Spinal cord (tissue), 10 donors: ENCODE measurements at places on chromosomes 5 and 9.

DNA sequence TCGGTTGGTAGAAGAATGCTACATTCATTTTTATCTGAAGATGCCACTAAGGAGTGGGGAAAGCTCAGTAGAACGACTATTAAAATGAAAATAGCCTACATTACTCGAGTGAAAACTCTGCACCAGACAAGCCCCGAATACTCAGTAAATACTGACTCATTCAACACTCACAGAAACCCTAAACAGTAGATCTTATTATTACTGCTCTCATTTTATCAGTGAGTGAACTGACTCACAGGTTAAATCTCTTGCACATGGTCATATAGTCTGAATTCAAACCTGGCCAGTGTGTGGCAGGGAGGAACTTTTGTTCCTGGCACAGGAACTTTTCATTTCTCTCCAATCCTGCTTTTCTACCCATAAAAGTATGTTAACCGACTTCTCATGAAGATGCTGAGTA lies 9.6 kb upstream of the PAPPA start:
- DNase-seq: no peak

- DNase-seq: peak; percentile 74
These were observed 18.6 kb upstream of the SLC6A19 start for GRCh38 chr5:1182633-1183423.

DNA sequence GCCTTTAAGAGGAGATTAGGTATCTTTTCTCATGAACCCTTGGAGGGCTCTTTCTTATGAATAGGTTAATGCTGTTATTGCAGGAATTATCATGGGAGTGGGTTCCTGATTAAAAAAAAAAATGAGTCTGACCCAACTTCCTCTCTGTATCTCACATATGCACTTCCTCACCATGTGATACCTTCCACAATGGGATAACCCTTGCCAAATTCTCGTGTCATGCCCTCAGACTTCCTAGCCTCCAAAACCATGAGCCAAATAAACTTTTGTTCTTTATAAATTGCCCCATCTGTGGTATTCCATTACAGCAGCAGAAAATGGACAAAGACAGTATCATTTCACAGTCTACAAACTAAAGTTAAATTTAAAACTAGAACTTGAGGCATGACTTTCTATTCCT lies 1.0 kb downstream of the OR1B1 start:
- DNase-seq: no peak

GRCh38 chr5:135245521-135246499 lies 153.2 kb downstream of the MACROH2A1 start:
- DNase-seq: no peak

- DNase-seq: no peak
These were observed 35.1 kb upstream of the ADRB2 start for GRCh38 chr5:148791334-148791667.

- no peak for DNase-seq
These were observed 98.7 kb upstream of the SLC28A3 start for GRCh38 chr9:84439250-84439649.

DNA sequence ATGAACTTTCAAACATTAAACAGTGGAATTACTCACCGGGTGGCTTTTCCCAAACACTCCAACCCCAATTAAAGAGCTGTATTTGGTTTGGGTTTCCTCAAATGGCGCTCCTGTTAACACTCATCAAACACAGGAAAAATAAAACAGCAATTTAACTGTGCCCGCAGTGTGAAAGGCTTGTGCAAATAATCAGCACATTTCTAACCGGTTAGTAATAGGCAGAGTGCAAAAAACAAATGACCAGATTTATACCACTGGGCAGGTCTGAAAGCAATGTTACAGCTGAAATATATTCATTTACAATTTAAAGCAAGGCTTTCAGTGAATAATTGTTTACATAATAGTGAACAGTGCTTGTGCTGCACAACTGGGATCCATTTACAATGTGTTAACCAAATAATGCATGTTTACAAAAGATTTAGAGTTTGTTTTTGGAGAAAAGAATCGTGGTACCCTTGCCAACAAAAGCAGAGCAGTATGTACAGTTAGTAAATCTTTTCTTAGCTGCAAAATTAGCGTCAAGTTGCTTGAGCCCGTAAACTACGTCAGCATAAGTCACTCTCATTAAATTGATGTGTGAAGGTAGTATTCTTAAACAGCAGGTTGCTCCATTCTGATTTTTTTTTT lies 662.9 kb upstream of the ZNF608 start:
- DNase-seq: no peak

DNA sequence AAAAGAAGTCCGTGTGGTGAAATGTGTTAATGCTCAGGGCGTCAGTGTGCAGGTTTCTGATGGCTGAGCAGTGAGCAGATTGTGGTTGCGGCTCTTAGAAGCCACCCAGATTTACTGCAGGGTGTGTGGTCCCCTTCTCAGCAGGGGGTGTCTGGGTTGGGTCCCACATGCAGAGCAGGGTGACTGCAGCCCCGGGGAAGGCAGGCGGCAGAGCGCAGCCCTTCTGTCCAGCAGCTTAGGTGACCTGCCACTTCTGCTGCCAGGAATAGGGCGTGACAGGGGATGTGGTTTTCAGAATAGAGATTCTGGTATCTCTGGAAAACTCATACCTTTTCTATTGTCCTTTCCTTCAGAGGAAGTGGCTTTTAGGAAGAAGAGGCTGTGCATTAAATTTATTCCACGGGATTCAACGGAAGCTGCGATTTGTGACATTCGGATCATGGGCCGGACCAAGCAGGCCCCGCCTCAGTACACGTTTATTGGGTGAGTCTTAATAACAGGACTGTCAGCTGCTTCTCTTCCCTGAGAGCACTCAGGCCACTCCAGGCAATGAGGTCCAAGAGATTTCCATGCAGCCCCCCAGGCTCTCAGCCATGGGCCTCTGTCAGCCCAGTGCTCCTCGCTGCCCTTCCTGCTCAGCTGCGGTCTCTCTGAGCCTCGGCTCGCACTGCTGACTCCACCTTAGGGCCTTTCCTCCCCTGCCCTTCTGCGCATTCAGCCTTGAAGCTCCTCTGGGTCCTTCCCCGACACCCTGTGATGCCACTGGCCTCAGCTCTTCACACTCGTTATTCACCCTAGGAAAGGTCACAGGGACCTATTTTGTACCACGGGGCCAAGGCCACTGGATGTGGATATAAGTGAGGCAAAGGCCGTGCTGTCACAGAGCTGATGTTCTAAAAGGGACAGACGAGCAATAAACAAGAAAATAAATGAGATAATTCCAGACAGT lies 65.4 kb downstream of the MVB12B start:
- no peak for DNase-seq

DNA sequence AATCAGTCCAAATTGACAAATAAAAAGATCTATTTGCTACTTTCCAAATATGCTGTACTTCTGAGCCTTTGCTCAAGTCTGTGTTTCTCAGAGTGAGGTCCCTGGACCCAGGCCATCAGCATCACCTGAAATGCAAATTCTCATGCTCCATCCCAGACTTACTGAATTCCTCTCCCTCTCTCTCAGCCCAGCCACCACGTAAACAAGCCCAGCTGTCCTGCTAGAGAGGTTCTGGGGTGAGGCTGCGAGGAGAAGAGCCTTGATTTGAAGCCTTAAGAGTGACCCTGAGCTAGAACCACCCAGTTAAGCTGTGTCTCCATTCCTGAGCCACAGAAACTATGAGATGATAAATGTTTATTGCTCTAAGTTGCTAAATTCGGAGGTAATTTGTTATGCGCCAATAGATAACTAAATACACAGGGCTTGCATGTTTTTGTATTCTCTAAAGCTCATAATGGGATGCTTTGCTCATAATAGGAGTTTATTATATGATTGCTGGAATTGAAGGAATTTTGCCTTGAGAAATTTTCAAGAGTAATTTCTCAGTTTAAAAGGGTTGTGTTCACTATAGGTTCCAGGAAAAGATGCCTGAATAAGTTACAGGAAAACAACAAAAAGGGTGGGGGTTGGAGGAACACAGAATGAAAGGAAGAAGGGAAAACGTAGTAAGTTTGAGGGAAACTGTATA lies 98.9 kb upstream of the SPATA31D4 start:
- no peak for DNase-seq

DNA sequence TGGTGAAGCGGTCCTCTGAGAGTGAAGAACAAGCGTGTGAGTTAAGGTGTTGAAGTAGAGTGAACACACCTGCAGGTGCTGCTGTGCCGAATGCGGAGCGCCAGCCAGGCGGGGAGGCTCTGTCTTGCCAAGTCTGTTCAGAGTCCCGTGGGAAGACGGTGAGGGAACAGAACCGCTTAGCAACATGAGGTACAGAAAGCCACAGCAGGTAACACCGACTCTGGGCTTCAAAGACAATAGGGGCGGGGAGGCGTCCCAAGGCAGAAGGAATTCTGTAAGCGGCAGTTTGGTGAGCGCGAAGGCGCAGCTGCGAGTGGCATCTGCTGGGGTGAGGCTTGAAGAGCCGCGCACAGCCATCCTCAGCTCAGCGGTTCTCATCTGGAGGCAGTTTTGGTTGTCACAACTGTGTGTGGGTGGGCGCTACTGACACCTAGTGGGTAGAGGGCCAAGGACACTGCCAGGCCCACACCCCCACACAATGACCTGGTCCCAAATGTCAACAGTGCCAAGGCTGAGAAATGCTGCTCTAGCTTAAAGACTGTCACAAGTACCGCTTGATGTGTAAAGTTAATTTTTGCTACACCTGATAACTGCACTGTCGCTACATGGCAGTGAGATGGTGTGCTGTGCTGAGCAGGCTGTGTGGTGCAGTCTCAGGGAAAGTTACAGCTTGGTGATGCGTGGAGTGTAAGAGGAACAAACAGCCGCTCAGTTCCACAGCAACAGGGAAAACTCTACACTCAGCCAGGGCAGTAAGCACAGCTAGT lies 67.4 kb upstream of the TBC1D9B start:
- no peak for DNase-seq

- DNase-seq: no peak
These were observed 120.0 kb upstream of the CACNA1B start for GRCh38 chr9:137757613-137758029.

DNA sequence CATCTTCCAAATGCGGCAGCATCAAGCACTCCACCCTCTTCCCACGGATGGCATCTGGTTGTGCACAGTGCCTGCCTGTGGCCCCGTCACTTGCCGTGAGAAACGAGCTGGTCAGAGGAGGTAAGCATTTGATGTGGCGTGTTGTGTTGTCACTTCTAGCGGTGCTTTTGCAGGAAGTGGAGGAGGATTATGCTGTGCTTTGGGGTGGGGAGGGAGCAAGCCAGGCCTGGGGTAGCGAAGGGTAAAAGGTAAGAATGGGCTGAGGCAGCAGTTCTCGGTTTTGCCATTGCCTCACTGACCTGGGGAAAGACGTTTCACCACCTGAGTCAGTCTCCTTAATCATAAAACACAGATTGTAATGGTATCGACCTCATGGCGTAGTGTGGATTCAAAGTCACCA lies 2.3 kb upstream of the POMT1 start:
- no peak for DNase-seq

- no peak for DNase-seq
These were observed 64.4 kb downstream of the ANXA1 start for GRCh38 chr9:73216100-73216499.
